ENCODE measurements at places on chromosomes 6 and 20.

DNA sequence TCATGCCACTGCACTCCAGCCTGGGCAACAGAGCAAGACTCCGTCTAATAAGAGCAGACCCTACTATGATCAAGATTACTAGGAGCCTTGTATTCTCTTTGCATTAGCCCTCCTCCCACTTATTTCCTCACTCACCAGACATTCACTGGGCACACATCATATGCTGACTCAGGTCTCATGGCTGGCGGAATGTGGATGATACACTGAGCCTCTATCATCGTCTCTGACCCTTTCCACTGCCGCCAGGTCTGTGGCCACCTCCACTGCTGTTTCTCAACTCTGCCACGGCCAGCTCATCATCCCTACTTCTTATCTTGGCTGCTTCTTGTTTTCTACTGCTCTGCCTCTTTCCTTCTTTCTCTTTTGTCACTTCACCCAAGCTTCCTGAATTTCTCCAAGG, 161.0 kb downstream of the BACH2 start:
- DNase-seq: no peak

DNA sequence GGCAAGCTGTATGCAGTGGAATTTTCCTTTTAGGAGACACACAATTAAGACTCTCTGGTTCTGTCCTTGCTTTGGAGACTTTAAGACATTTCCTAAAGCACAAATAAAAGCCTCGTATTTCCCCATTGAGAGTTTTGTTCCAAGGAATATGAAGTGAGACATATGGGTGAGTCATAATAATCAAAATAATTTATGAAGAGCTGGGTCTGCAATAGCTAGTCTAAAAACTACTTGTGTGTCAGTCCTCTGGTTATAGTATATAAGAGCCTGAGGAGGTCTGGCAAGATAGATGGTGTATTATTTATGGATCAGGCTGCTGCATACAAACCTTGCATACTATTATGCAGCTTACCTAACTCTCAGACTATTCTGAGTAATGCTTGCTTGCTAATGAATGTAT, 142.6 kb downstream of the ADGRG6 start:
- no peak for DNase-seq

- DNase-seq: no peak
Measured at GRCh38 chr6:45378334-45378926, 696 bp upstream of the SUPT3H start.

DNA sequence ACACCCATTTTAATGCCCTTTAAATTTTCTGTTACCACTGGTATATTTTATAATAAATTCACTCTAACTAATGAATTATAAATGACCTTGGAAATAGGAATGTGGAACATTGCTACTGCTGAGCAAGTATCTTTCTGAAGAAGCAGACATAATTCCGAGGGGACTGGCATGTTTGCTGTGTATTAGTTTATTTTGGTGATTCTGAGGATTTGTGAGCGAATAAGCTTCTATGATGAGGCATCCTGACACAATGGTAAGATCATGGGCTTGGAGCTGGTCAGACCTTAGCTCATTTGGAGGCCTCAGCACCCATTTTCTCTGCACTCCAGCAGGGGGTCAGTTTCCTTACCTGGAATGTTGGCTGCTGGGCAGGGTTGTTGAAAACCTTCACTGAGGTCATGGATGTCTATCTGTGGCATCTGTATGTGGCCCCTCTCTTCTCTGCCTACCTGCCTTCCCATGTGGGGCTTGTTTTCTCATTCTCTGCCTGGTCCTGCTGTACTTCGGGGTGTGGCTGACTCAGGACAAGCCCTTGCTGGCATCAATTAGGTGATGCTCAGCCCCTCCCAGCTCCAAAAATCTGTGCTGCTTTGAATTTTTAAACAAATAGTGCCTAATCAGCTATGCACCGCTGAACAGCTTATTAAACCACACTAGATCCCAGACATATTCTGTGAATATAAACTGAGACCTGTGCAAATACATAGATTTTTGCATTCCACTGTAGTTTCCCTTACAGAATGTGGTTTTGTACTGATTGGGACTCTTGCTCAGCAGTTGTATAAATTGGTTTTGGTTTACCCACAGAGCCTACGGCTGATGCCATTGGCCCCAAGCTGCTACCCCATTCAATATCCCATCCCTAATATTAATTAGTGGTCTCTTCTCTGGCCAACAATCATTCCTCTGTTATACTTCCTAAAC, 10.7 kb downstream of the ARID1B start:
- DNase-seq: no peak

All from stimulated activated CD4-positive, alpha-beta T cell treated with anti-CD3 and anti-CD28 coated beads, Interleukin-15, amount 100 ng/mL, for 1 hour (primary cell).